Calu3 (cell line): ENCODE measurements at places on chromosomes 5 and 9. TPM values are rescaled to one million over a fixed set of nuclear protein-coding genes. Genes with fewer than 3 reads are reported as not detected.

SPINK6 gene
- total RNA-seq = not detected in 2 replicates

MED7 gene
- 21.2 and 24.1 TPM in 2 replicates for total RNA-seq

RGS7BP gene
- not detected in 2 replicates for total RNA-seq

MOB3B gene
- 7.6 and 10.8 TPM in 2 replicates for total RNA-seq

SOX30 gene
- 0.09 TPM in 1 of 2 replicates, not detected in the other for total RNA-seq

DNA sequence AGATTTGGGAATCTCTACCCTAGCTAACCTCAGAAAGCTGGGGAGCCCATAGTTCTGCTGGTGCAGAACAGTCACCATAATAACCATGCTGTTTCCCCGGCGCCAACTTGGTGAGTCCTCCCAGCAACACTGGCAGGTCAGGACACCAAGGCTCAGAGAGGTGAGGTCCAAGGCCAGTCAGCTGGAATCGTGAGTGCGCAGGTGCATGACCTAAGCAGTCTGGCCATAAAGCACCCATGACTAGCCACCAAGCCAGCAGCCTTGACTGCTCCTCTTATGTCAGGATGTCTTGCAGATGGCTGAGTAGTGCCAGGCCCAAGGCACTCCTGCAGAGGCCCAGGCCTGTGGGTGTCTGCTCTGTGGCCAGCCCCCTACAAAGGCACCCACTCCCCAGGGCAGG is 2.6 kb downstream of the RNF44 start:
- DNase-seq = no peak

GRCh38 chr9:108903420-108904103 is 30.4 kb downstream of the ELP1 start:
- DNase-seq = no peak

GRCh38 chr5:55994495-55994997 is at the start of gene IL6ST:
Gene IL6ST, minus strand, starts transcription at chr5:55994963. Its CDS starts 18,685 bp downstream, at chr5:55976278.
- DNase-seq = peak; percentile 67

- DNase-seq = no peak
These were observed 18.1 kb upstream of the WWC1 start for GRCh38 chr5:168273056-168273980.

DNA sequence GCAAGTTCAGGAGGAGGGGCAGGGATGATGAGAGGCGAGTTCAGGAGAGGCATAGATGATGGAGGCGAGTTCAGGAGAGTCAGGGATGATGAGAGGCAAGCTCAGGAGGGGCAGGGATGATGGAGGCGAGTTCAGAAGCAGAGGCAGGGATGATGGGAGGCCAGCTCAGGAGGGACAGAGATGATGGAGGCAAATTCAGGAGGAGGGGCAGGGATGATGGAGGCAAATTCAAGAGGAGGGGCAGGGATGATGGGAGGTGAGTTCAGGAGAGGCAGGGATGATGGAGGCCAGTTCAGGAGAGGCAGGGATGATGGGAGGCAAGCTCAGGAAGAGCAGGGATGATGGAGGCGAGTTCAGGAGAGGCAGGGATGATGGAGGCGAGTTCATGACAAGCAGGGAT is 17.8 kb upstream of the SPOCK1 start:
- DNase-seq = no peak

DNA sequence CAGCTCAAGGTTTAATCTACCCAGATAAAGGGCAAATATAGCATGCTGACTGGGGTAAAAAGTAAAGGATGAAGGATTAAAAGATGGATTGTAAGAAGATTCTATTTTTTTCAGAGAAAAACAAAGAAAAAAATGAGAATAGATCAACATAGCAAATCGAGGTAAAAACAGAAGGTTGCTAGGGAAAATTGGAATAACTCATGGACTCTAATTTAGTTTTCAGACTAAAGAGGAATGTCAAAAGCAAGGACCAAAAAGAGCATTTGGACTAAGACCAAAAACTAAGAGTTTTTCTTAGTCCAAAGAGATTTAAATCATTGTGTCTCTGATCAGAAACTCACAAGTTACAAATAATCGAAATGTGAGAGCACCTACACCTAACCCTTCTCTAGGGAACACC is 250.7 kb upstream of the PTPRD start:
- no peak for DNase-seq

- DNase-seq = peak; percentile 22
These were observed 11.9 kb downstream of the LPCAT1 start for GRCh38 chr5:1511651-1512540.

- peak; percentile 92 for DNase-seq
These were observed 326.5 kb downstream of the ZSWIM6 start for GRCh38 chr5:61658592-61659008.

- no peak for DNase-seq
These were observed at the start of gene UGT3A1 for GRCh38 chr5:35990941-35991611. Gene UGT3A1, minus strand, starts transcription at chr5:35991390. Its CDS starts 150 bp downstream, at chr5:35991240.
